ENCODE measurements at places on chromosomes 16 and 17.

DNA sequence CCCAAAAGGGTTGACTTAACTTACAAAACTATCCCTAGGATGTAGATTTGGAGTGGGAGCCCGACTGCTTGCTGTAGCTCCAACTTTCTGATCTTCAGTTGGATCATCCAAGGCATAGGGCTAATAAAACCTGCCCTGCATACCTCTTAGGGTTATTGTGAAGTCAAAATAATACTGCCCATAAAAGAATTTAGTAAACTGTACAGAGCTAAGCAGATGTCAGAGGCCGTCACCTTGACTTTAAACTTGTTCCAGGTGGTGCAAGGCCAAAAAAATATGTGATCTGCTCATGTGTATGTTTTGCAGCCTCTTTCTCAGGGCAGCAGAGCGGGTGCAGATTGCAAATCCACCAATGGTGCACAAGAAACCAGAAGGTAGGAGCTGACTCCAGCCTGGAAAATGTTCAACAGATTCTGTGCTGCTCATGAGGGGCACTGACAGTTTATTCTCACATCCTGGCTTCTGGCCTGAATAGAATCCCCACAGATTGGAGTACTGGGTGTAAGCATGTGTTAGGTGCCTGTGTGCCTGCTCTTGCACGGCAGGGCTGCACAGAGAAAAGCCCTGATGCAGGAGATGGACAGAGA is 180.7 kb downstream of the MAP2K4 start:
- no peak for DNase-seq

GRCh38 chr16:70692130-70692872 is 6.4 kb upstream of the MTSS2 start:
- no peak for DNase-seq

GRCh38 chr17:28716740-28717577 is 709 bp downstream of the RAB34 start:
- DNase-seq = no peak

DNA sequence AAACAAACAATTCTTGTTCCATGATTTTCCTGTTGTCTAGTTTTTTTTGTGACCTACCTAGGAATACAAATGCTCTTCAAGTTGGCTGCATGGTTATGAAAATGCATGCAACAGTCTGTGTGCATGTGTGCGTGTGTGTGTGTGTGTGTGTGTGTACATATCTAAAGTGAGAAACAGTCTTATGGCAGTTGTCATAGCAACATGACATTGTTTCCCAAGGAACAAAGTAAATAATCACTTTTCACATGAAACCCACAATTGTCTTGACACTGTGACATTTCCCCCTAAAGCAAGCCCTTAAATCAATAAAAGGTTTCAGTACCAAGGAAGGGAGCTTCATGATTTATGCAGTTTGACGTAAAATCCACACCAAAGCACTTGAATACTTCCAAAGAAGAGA is 758.4 kb downstream of the CDH8 start:
- no peak for DNase-seq

DNA sequence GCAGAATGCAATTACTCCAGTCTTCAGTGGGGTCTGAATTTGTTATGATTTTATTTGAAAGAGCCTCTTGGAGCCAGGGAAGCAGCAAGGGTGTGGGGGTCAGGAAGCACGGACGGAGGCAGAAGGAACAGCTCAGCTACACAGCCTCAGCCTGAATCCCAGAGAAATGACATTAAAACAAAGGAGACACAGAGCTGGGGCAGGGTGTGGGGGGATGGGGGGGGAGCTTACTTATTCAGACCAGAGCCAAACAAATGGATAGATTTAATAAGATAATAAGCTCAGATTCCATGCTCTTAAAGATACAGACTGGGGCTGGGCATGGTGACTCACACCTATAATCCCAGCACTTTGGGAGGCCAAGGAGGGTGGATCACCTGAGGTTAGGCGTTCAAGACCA is 195.3 kb downstream of the ZNF423 start:
- DNase-seq = no peak

- DNase-seq = peak; percentile 52
These were observed 22.4 kb downstream of the LSM12 start for GRCh38 chr17:44044071-44044470.

GRCh38 chr16:23290189-23291062 is 11.7 kb upstream of the SCNN1B start:
- no peak for DNase-seq

DNA sequence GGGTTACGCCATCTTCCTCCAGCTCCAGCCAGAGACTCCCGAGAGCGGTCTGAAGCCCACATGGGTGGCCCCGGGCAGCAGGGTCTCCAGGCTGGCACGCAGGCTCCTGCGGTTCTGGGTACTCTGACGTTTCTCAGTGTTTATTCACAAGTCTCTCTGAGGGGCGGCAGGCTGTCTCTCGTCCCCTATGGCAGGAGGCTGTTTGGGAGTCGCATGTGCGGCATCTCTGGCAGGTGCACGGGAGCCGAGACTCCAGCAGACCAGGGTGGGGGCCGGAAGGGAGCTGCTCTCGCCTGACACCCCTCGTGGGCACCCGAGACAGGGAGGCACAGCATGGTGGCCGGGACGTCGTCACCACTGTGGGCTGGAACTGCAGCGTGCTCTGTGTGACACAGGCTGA is 48.1 kb downstream of the ZNF778 start:
- no peak for DNase-seq

DNA sequence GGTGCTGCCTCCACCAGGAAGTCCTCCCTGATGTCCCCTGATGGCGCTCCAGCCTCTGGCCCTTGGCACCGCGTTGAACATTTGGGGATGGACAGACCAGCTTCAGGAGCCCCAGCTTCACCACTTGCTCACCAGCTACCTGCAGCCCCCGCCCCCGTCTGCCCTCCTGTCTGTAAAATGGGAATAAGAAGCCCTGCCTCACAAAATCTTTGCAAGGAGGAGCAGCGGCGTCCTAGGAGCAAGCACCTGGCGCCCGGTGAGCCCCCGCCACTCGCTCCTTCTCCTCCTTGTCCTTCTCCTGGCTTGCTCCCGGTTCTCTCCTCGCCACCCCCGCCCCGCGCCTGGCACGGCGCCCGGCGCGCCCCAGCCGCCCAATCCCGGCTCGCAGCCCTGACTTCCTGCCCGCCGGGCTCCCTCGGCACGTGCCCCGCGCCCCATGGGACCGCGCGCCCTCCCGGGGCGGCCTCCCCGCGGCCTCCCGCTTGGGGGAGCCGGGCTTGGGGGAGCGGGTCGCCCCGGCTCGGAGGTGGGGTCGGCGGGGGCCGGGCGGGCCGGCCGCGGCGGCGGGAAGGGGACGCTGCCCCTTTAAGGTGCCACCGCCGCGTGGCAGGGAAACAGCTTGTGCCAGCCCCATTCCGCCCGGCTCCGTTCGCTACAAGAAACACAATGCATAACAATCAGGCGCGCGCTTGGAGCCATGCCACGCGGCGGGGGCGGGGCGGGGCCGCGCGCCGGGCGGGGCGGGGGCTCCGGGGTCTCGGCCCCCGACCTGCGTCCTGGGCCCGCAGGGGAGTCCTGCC is 9.1 kb upstream of the PPP1R1B start:
- no peak for DNase-seq

GRCh38 chr16:28133666-28134065 is 70.2 kb upstream of the GSG1L start:
- no peak for DNase-seq

GRCh38 chr16:31149332-31149731 is 534 bp downstream of the PRSS36 start:
- no peak for DNase-seq

GRCh38 chr17:83079352-83079747 is at the start of gene METRNL:
Gene METRNL, plus strand, starts transcription at chr17:83079609. Its CDS starts 207 bp downstream, at chr17:83079816.
- DNase-seq = peak; percentile 47

DNA sequence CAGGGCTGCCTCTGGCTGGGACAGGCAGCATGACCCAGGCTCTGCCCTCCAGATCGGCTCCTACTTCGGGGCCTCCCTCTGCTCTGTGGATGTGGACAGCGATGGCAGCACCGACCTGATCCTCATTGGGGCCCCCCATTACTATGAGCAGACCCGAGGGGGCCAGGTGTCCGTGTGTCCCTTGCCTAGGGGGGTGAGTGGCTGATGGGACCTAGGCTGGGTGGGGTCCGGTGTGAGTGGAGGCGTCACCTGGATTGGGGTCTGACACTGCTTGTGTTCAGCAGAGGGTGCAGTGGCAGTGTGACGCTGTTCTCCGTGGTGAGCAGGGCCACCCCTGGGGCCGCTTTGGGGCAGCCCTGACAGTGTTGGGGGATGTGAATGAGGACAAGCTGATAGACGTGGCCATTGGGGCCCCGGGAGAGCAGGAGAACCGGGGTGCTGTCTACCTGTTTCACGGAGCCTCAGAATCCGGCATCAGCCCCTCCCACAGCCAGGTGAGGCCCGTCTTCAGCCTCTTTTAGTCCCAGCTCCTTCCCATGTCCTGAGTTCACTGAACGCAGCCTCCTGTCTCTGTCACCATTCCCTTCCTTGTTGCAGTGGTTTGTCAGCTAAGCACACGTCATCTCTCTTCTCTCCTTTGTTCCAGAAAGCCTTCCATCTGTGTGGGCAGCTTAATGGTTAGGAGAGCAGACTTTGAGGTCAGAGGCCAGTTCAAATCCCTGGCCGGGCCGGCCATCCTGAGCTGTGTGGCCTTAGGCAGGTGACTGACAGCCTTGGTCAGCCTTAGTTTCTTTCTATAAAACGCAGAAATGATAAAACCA is 16.9 kb downstream of the COX6A2 start:
- DNase-seq = no peak

GRCh38 chr17:2853283-2854142 is 57.3 kb downstream of the RAP1GAP2 start:
- peak; percentile 21 for DNase-seq

GRCh38 chr16:76741623-76742022 is 449.4 kb upstream of the MON1B start:
- no peak for DNase-seq

DNA sequence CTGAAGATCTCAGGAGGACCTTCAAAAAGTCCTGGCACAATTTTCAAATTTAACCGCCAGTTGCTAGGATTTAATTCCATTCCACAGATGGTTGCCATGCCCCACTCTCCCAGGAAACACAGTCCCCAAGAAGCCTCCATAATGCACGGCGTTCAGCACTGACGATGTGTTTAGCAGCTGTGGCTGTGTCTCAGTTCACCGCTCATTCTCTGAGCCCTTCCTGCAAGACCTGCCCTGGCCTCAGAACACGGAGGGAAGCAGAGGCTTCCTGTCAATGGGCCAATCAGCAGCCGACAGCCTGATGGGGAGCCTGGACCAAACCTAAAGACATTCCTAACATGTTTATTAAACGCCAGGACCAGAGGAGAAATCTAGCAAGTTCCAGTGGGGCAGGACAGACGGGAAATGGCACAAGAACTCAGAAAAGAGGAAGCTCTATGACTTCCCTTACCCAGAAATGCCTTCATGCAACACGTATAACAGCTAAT is 4.9 kb downstream of the MYLK3 start:
- DNase-seq = no peak

DNA sequence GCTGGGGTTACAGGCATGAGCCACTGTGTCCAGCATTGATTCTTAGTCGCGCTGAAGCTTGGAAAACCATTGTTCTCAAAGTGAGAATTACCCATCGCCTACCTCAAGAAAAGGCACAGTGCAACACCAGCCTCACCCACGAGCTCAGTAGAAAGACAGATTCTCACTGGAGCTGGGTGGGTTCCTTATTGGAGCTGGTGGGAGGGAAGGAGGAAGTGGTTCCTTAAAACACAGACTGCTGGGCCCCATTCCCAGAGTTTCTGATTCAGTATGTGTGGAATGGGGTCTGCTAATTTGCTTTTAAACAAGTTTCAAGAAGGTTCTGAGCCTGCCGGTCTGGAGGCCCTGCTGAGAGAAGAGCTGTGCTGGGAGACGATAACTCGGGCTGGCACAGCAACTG is 264.7 kb downstream of the ENGASE start:
- no peak for DNase-seq

DNA sequence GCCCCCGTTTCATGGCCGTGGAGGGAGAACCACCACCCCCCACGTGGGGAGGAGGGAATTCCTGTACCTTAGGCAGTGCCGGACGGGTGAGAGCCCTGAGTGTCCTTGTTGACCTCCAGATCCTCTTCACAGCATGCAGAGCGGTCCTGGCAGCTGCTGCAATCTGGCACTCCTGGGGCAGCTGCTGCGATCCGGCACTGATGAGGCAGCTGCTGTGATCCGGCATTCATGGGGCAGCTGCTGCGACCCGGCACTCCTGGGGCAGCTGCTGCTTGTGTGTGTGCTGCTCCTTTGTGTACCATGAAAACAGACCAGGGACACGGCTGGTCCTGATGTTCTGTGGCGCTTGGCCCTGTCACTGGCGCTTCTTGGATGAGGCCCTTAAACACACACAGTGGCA is 12.8 kb downstream of the ZNF778 start:
- no peak for DNase-seq

- DNase-seq = no peak
These were observed 3.9 kb downstream of the CARMIL2 start for GRCh38 chr16:67648764-67649407.

- DNase-seq = no peak
These were observed 109.8 kb downstream of the MSI2 start for GRCh38 chr17:57366177-57366557.

DNA sequence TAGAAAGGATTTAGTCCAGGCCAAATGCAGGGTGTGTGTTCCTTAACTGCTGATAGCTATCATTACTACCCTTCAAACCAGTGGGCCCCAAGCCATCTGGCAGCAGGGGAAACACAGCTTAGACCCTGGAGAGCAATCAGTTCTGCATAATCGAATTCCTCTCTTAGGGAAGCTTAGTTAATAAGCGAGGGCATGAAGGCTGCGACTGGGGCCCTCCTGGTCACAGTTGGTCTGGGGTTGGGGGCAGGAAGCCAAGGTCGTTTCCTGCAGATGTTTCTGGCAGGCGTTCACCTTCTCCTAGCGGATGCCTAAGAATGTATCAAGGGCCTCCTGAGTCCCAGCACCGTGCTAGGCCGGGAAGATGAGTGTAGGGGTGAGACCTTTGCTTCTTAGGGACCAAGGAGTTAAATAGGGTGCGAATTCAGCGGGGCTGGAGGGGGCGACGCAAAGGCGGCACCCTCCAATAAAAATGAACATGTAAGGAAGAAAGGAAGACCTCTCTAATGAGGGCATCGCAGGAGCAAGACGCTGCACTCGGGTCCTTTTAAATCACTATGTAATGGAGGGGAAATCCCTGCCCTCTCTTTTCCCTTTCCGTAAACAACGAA is 16.5 kb upstream of the EEF2K start:
- DNase-seq = no peak

GRCh38 chr17:55448681-55449080 is 27.0 kb upstream of the MMD start:
- DNase-seq = no peak

GRCh38 chr17:9183306-9183705 is 162.0 kb downstream of the NTN1 start:
- DNase-seq = no peak

DNA sequence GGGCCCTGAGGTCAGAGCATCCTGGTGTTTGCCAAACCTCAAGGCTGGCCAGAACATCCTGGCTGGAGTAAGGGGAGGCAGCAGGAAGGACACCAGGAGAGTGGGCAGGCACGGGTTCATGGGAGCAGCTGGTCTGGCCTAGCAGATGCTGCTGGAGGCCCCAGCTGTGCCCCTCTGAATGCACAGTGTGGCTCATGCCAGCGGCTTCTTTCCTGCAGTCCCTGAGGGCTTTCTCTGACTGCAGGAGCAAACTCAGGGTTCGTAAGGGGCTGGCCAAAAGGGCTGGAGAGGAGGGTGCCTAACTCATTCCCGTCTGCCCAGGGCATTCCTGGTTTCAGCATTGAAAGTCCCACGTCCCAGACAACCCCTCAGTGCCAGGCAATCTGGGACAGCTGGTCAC is 78.7 kb downstream of the ZDHHC7 start:
- DNase-seq = no peak

Data from stromal cell of bone marrow (primary cell).